ENCODE measurements at places on chromosomes 2 and 18.

DNA sequence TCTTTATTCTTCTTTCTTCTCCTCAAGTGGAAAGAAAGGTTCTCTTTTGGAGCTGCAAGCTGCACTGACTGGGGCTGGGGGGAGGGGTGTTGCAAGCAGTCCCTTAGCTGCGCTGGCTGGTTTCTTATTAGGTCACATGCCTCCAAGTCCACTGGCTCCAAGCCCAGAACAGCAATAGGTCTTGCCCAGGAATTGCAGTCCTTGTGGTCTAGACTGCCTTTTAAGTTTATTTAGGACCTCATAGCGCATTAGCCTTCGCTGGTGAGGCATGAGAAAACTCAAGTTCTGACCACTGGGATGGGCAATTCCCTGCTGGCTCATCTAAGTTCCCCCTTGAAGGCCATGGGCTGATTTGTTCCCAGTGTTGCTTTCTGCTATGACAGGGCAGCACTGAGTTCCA lies 138.6 kb upstream of the SCN7A start:
- DNase-seq = no peak

DNA sequence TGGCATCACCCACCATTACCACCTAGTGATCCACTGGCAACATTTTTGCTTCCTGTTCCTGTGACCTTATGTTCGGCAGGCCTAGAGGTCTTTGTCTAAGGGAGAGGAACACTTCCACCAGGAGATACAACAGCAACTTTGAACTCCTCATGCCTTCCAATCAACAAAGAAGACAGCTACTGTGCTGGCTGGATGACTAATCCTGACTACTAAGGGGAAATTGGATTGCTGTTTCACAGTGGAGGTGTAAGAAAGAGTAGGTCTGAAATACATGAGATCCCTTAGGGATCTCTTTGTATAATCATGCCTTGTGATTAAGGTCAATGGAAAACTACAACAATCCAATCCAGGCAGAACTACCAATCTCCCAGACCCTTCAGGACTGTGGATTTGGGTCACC lies 45.2 kb downstream of the EIF2AK3 start:
- no peak for DNase-seq

- DNase-seq = no peak
These were observed 525.0 kb upstream of the TCF4 start for GRCh38 chr18:56112984-56113383.

DNA sequence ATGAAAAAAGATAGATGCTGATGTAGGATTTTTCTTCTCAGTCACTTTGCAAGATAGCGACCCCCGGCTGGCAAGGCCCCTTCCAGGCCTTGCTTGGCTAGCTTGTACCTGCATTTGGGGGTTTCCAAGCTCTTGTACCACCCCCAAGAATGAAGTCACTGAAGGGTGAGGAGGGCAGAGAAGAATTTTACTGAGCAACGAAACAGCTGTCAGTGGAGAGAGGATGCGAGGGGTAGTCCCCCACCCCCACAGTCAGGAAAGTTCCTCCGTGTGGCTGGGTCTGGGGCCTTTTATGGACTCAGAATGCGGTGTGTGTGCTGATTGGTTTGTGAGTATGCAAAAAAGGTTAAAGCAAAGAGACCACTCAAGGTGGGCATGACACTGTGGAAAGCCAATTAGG lies 382.0 kb downstream of the GPD2 start:
- no peak for DNase-seq

DNA sequence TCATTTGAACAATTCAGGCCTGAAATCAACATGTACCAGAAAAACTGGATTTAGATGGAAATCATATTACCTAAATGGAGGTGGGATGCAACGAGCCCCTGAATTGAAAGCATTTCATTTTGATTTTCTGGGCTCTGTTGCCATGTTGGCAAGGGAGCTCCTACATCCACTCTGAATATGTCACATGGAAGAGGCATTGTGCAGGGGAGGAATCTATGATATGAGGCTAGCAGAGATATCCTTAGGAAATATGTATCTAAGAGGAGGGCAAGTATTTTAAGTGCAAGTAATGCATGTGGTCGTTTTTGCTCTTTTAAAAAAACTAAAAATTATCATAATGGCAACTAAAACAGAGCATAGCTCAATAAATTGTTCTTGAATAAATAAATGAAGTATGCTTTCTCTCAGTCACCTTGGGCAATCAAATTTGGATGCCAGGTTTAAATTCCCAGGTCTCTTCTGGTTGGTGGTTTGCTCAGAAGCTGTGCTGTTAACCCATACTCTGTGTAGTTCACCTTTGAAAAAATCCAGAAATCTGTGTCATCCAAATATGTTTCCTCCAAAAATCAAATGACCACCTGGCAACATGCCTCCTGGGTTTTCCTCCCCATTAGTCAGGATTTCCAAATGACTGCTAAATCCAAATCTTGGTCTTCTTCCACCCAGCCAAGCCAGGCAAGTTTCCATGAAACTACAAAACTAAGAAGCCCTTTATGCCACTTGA lies 6.5 kb upstream of the LGALSL start:
- DNase-seq = no peak

DNA sequence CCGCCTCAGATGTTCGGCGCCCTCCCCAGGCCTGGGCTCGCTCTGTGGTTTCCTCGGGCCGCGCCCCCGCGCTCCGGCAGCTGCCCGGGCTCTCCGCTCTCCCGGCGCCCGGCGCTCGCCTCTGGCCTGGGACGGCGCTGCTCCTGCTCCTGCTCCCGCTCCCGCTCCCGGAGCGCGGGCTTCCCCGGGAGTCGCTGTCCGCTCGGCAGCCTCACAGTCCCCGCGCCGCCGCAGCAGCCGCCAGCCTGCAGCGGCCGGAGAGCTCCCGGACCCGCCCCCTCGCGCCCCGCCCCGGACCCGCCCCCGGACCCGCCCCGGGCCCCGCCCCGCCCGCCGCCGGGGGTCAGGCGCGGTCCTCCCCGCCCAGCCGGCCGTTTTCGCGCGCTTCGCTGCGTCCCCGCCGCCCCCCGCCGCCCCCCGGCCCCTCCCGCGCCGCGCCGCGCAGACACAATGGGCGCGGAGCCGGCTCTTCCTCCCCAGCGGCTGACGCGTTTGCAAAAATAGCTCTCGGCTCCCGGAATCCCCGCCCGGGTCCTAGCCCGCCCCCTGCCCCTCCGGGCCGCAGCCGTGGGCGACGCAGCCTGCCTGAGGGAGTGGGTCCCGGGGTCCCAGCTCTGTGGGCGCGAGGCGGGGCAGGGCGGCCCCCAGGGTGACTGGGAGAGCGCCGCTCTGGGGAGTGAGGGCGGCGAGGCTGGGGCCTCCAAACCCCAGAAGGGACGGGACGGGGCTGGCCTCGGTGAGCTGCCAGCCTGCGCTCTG lies at the start of gene ARL4C:
TSS of gene ARL4C (minus strand) at position 247 of the 759 bp plus-strand sequence. CDS start 495 bp downstream, outside the sequence.
- peak; percentile 51 for DNase-seq

GRCh38 chr2:96262306-96262705 lies 3.5 kb downstream of the TMEM127 start:
- no peak for DNase-seq
